ENCODE measurements at places on chromosomes 12 and 14.

- no peak for DNase-seq
Measured at GRCh38 chr14:72023128-72024042, 91.2 kb downstream of the RGS6 start.

DNA sequence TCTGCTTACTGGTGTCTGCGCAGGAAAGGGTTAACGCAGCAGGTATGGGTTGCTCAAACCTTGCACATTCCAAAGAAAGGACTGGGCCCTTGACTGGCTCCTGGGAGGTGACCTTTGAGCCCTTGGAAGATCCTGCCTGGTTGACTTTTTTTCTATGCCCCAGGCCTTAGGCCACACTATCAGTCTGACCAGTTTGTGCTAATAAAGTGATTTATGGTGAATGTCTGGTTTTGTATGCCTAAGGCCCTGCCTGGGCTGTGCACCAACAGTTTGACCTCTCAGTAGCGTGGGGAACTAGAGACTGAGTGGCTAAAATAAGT lies 61.4 kb upstream of the SCN8A start:
- no peak for DNase-seq

GRCh38 chr14:24665440-24665991 lies 31.5 kb upstream of the GZMB start:
- no peak for DNase-seq

- no peak for DNase-seq
Measured at GRCh38 chr12:130998136-130998535, 44.4 kb downstream of the ADGRD1 start.

DNA sequence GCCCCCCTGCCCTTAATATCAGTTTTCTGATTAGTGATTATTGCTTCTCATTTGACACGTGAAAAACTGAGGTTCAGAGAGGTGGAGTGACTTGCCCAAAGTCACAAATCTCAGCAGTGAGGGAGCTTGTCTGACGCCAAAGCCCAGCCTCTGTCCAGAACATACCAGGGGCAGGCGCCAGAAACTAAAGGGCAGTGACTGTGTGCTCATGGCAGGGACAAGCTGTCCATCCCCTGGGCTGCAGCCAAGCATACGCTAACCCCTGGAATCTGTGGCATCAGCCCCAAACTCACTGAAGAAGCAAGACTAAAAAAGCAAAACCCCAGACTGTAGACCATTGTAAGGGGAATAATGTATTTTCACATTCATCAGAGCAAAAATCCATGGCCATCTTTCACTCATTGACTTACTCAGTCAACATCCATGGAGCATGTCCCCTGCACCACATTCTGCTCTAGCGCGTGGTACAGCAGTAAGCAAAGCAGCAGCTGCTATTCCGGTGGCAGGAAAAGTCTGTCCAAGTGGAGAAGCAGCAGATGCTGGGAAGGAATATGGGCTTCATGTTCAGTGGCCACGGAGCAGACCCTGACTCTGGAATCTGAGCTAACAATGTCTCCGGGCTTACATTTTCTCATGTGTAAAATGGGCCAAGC lies 1.5 kb upstream of the SERPINA4 start:
- DNase-seq = no peak

DNA sequence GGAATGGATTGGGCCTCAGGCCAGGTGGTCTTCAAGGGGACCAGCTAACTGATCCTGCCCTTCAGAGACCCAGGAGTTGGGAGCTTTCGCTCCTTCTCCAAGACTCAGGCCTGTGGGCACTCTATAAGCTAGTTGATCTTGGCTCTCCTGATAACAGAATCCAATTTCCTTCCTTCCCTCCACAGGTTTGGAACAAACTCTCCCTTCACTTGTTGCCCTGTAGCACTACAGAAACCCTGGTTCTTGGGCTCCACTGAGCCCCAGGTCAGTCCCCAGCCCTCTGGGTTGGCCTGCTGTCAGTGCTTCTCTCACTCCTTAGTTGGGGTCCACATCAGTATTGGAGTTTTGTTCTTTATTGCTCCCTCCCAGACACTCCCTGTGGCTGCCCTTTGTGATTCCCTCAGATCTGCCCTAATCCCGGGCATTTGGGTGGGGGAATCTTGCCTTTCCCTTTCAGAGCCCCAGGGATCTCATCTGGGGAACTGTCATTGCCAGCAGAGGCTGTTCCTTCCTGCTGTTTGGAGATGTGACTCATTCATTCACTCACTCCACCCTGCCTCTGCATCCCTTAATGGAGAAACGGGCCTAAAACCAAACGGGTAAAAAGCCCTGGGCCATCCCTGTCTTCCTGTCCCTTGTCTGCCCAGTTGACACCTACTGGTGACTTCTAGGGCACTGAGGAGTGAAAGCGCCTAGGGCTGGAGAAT lies 4.4 kb upstream of the GPD1 start:
- DNase-seq = no peak

GRCh38 chr12:66236969-66237368 lies 48.0 kb downstream of the IRAK3 start:
- no peak for DNase-seq

DNA sequence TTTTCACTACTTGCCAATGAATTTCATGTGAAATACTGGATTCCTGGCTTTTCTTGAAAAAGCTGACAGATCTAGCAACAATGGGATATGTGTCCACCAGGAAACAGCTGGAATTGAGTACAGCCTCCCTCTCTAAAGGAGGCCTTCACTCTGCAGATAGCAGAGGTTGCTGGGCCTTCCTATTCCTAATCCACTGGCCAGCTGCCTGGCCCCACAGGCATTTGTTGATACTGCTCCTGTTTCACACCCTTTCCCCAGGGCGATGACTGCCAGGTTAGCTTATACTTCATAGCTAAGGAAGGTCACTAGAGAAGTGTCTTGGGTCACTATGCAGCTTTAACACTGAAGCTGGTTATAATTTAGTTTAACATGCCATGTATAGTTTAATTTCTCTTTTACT lies 87.5 kb upstream of the PDZRN4 start:
- DNase-seq = no peak

DNA sequence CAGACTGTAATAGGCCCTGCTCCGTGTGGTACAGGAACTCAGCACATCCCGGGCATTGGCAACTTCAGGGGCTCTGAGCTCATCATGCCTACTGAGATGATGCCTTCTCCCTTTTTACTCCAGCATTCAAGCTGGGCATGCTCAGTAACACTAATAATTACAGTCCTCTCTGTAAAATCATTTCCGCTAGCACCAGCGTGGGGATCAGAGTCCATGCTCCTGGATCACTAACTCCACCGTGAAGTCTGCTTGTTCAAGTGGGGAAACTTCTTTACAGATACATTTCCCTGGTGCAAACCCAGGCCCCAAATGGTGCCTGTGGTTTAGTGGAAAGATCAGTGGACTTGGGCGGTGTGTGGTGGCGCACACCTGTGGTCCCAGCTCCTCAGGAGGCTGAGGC lies 16.7 kb downstream of the CLSTN3 start:
- DNase-seq = no peak

- DNase-seq = no peak
Measured at GRCh38 chr12:72570601-72571000, 298.4 kb downstream of the TRHDE start.

- DNase-seq = no peak
Measured at GRCh38 chr14:21626491-21627230, 8.1 kb downstream of the OR10G2 start.

- no peak for DNase-seq
Measured at GRCh38 chr14:49970474-49971147, 77.7 kb downstream of the ARF6 start.

- no peak for DNase-seq
Measured at GRCh38 chr14:61620130-61620946, 75.0 kb upstream of the HIF1A start.

- no peak for DNase-seq
Measured at GRCh38 chr12:64993461-64993860, 127.6 kb downstream of the WIF1 start.

- DNase-seq = no peak
Measured at GRCh38 chr14:62674563-62675237, 370.6 kb downstream of the KCNH5 start.

GRCh38 chr14:54680651-54681050 lies 113.7 kb downstream of the SAMD4A start:
- DNase-seq = no peak

DNA sequence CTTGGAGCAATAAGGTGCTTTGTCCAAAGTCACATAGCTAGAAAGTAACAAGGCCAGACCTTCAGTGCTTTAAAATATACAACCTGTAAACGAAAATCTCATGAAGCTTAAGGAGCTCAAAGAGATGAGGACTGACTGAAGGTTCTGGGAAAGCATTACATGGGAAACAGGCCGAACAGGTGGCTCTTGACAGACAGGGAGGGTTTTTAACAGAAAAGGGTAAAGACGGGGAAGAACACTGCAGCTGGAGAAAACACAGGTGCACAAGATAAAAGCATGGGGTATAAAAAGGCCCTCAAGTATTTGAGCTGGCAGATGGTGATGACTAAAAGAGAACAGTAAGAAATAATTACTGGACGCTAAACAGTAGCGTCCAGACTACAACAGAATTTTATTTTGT lies 257.2 kb downstream of the NELL2 start:
- no peak for DNase-seq

- DNase-seq = no peak
Measured at GRCh38 chr12:53299101-53299453, 418 bp upstream of the MYG1 start.

DNA sequence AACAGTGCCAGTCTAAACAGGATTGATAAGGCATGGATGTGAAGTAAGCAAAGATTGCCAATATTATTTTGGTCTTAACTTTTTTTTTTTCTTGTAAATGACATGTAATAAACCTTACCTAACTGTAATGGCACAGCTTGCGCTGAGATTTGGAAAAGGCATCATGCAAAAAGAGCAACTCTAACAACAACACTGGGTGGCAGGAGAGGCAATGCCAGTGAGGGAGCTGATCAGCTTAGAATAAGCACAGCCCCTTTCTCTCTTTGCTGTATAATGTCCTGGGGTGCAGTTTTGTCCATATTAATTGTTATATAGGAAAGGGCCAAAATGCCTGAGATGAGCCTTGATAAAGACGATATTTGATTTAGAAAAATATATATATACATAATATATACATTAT lies 1589.7 kb upstream of the FLRT2 start:
- DNase-seq = no peak

DNA sequence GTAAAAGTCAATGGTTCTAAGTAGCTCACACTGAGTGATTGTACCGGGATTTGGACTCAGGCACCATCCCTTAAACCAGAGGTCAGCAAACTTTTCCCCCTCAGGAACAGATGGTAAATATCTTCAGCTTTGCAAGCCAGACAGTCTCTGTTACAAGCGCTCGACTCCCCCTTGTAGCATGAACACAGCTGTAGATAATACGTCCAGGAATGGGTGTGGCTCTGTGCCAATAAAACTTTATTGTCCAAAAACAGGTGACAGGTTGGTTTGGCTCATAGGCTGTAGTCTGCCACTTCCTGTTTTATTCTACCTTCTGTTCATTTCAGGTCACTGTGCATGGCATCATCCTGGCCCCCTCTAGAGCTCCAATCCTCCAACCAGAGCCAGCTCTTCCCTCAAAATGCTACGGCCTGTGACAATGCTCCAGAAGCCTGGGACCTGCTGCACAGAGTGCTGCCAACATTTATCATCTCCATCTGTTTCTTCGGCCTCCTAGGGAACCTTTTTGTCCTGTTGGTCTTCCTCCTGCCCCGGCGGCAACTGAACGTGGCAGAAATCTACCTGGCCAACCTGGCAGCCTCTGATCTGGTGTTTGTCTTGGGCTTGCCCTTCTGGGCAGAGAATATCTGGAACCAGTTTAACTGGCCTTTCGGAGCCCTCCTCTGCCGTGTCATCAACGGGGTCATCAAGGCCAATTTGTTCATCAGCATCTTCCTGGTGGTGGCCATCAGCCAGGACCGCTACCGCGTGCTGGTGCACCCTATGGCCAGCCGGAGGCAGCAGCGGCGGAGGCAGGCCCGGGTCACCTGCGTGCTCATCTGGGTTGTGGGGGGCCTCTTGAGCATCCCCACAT lies 7.6 kb downstream of the BDKRB1 start:
- no peak for DNase-seq

GRCh38 chr14:74240794-74241651 lies 1.8 kb downstream of the VSX2 start:
- no peak for DNase-seq

- peak; percentile 6 for DNase-seq
Measured at GRCh38 chr12:10982244-10982643, 4.5 kb downstream of the TAS2R50 start.

- no peak for DNase-seq
Measured at GRCh38 chr14:55122440-55122986, 6.5 kb upstream of the LGALS3 start.

GRCh38 chr14:79833781-79834180 lies 377.5 kb downstream of the DIO2 start:
- no peak for DNase-seq

DNA sequence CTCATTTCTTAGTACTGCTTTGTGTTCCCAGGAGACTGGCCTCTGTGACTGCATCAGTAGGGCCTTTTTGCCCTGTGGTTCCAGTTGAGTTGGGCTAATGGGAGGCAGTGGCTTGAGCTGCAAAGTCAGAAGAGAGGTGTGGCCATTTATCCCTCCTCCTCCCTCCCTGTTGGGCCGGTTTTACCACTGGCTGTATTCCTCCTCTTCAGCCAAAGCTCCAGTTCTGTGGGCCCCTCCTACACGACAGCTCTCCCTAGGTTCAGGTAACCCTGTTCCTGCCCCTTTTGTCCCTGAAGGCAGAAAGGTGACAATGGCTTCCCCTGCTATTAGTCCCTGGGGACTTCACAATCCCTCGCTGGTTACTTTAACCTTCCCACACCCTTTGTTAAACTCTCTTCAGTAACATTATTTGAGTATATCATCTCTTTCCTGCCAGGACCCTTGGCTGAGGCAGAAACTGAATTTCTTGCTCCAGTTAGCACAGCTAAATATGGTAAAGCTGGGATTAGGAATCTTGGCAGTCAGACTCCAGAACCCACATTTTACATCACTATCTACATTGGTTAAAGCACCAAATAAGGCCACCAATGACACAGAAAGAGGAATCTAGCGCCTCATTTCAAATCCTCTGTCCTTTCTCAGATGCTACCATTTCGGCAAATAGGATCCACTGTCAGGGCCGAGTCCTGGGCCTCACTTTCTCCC lies 121.9 kb upstream of the SLC35F4 start:
- DNase-seq = no peak

- no peak for DNase-seq
Measured at GRCh38 chr12:84920331-84920730, 7.7 kb upstream of the SLC6A15 start.

DNA sequence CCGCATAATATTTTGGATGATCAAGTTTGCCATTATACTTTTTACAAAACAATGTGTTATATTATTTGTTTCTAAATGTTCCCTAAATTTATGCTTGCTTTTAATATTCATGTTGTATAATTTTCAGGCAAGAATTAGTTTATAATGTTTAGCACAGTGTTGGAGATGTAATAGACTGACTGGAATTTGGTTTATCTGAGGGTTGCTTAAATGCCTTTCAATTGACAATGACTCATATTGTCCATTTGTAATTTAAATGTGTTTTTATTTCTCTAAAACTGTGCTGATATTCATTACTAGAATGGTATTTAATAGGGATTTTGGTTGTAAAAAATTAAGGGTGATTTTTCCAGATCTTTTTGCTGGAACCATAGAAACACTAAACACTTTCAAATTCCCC lies 788.4 kb downstream of the SLC6A15 start:
- DNase-seq = no peak

GRCh38 chr14:97626088-97626487 lies 828.9 kb downstream of the VRK1 start:
- no peak for DNase-seq
